ENCODE measurements at places on chromosomes 4 and X.

DNA sequence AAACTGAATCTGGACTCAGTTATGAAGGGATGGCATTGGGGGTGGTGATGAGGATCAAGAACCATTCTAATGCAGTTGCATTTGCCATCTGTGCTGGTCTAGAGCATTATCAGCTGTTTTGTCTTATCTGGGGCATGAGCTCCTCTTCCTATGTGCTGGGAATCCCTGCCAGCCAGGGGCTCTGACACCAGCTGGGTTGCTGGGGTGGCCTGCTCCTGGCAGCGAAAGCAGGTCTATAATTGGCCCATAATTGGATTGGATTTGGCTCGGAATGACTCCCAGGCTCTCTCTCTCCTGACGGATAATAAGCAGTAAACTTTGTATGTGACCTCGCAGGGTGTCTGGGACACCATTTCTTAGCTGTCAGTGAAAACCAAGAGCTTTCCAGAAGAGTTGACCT, 34.1 kb downstream of the SMPX start:
- DNase-seq = no peak

- DNase-seq = no peak
These were observed 69.4 kb downstream of the TBC1D9 start for GRCh38 chr4:140686796-140687195.

- DNase-seq = no peak
These were observed 27.6 kb downstream of the CLCN5 start for GRCh38 chrX:49949961-49950360.

- peak; percentile 59 for DNase-seq
These were observed 137.3 kb upstream of the RPL34 start for GRCh38 chr4:108483079-108483478.

DNA sequence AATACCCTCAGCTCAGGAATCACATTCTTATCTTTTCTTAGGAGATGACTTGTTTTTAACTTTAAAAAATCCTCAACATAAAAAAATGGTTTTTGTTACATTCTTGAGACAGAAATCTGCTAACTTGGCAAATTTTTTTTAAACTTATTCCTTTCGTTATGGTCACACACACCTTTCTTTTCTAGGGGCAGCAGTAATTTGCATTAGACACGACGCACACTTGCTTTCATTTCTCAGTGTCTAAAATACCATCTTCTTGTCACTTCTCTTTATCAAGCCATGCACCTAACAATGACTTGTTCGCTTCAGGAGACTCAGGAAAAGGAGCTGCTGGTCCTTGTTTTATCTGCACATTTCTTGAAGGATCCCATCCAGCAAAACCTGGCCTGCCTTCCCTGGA, 112.6 kb upstream of the TBL1X start:
- no peak for DNase-seq

- DNase-seq = no peak
These were observed 241.9 kb upstream of the SFRP2 start for GRCh38 chr4:154030746-154031145.

GRCh38 chr4:24607334-24607733, 23.0 kb upstream of the DHX15 start:
- DNase-seq = no peak

DNA sequence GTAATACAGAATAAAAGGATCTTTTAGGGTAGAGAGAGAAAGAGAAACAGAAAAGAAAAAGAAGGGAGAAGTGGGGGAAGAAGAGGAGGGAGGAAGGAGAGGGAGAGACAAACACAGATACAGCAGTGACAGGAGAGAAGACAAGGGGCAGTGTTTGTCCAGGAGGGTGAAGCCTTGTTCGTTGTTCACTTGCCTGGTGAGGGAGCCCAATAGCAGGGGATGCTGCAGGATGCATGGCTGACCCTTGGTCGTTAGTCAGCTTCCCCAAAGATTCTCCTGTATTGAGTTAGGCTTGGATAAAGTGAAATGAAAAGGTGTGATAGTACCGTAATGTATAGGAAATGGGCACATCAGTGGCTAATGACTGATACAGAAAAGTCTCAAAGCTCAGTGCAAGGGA, 403.7 kb downstream of the IL15 start:
- DNase-seq = no peak

DNA sequence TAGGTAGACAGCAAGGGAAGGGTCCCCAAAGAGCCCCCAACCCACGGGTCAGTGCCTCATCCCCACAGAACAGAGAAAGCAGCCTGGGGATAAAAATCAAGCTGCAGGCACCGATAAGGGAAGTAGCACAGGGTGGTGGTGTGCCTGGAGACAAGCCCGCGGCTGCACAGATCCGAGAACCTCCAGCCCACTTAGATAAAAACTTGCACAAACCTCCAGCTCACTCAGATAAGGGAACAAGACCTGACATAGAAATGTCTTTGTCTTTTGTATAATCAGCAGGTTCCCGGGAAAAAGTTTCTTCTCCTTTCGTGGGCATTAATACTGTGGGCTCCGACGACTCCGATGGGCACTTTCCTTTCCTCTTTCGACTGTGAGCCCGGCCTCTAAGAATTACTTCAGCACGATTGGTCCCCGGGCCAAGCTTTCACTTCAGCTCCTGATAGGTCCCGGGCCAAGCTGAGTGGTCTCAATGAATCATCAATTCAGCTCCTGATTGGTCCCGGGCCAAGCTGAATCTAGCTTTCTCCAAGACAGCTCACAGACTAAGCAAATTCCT, 32.4 kb downstream of the PRDX4 start:
- peak; percentile 53 for DNase-seq

GRCh38 chrX:46278572-46278971, 266.6 kb downstream of the ZNF674 start:
- no peak for DNase-seq

GRCh38 chrX:115233497-115234455, at the start of gene LRCH2:
Gene LRCH2 (minus strand): TSS chrX:115234096. CDS start chrX:115234041, 55 bp downstream.
- DNase-seq = no peak
